ENCODE measurements at places on chromosomes 4 and X. TPM values are rescaled to one million over a fixed set of nuclear protein-coding genes. Genes with fewer than 3 reads are reported as not detected.

IL1RAPL1 gene
- total RNA-seq, result not detected

GSX2 gene
- not detected for total RNA-seq

ABRAXAS1 gene
- total RNA-seq, result 7.8 TPM

MTTP gene
- not detected for total RNA-seq

MEPE gene
- total RNA-seq, result 0.24 TPM

ADAM29 gene
- not detected for total RNA-seq

TMEM144 gene
- total RNA-seq, result 0.06 TPM

MRPS18C gene
- total RNA-seq, result 19.0 TPM

FGF5 gene
- 2.5 TPM for total RNA-seq

DNA sequence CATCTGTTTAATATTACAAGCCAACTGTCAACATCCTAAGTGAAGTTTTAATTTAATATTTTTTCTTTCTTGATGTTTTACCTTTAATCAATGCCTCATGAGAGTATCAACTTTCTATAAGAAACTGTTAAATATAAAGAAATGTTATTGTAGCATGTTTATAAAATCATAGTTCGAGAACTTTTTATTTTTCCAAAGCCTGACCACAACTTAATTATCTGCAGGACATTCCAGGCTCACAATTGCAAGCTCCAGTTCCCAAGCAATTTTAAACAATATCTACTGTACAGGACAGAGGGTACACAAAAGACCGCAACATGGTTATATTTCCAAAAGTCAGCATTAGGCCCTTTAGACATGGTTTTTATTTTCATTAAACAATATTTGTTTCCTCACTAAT lies 20.1 kb downstream of the STX18 start:
- DNase-seq, result no peak
- no peak overlapping the region for H3K27ac ChIP-seq
- no peaks in the 10 kb centered on the region for H3K36me3 ChIP-seq

DNA sequence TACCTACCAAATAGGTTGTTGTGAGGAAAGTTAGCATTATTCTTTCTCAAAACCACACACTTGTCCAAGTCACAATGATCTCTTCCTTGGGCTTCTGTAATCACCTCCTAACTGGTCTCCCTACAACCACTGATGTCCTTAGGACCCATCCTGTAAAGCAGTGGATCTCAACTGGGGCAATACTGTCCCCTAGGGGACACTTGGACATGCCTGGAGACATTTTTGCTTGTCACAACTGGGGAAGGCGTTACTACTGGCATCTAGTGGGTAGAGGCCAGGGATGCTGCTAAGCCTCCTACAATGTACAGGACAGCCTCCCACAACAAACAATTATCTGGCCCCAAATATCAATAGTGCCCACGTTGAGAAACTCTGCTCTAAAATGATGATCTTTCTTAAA lies 118.7 kb upstream of the AP1S2 start:
- H3K27ac ChIP-seq, result no peak overlapping the region
- no peaks in the 10 kb centered on the region for H3K4me1 ChIP-seq
- DNase-seq, result peak; percentile 30
- no peaks in the 10 kb centered on the region for H3K27me3 ChIP-seq
- H3K36me3 ChIP-seq, result no peaks in the 10 kb centered on the region

- H3K4me1 ChIP-seq, result 0 out of 2 replicates have a peak, but pooled peaks cover 4% of the 10 kb centered on the region
- no peaks in the 10 kb centered on the region for H3K36me3 ChIP-seq
- no peak overlapping the region for H3K27ac ChIP-seq
- no peaks in the 10 kb centered on the region for H3K27me3 ChIP-seq
Observed at GRCh38 chr4:185700048-185700447, 111.9 kb downstream of the SORBS2 start.

DNA sequence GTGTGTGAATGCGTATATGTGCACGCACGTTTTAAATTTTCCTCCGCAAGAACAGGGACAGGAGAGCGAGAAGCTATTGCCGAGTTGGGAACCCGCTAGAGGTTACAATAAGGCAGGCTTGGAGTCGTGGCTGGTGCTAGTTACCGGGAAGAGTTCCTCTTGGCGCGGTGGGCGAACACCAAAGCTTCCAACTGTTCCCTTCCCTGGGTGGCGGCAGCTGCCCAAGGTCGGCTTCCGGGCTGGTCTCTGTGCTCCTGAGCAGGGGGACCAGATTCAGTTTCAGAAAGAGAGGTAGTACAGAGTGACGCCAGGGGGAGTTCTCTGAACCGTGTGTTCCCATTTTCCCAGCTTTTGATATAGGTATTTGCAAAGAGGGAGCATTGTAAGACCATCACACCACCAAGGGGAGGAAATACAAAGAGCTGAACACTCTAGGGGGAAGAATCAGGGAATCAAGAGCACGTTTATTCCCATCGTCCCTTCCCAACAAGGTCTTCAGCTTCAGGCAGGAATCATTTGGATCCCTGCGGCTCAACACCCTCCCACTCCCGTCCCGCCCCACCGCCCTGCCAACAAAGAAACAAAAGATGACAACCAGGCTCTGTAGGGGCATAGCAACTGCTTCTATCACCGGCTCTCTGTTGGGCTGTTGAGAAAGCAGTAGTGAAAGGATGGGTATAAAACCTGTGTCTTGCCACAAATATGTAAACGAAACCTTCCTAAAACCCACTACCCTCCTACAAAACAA lies 113.6 kb upstream of the TEX13C start:
- H3K27ac ChIP-seq, result no peak overlapping the region
- no peaks in the 10 kb centered on the region for H3K4me1 ChIP-seq
- DNase-seq, result no peak
- no peak overlapping the region for H3K4me3 ChIP-seq
- H3K27me3 ChIP-seq, result peaks cover 4% of the 10 kb centered on the region

DNA sequence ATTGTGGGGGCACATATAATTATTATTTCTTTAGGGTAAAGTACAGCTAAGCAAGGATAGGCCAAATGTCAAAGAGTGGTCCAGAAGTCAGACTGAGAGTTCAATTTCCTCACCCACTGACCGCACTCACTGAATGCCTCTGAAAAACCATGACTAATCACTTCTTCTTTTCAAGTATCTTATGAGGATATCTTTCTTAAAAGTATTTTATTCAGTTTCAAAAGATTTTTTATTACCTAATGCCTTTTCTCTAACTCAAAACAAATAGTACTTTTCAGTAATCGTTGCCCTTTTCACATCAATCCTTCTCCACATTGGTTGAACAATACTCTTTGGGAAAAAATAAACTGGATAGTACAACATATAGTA lies 61.7 kb upstream of the CAMK2D start:
- H3K27me3 ChIP-seq, result no peaks in the 10 kb centered on the region
- H3K4me1 ChIP-seq, result no peaks in the 10 kb centered on the region
- H3K36me3 ChIP-seq, result no peaks in the 10 kb centered on the region
- no peak overlapping the region for H3K4me3 ChIP-seq

- H3K27me3 ChIP-seq, result no peaks in the 10 kb centered on the region
- no peak overlapping the region for H3K4me3 ChIP-seq
- DNase-seq, result no peak
- H3K36me3 ChIP-seq, result peaks cover 25% of the 10 kb centered on the region
- H3K27ac ChIP-seq, result no peak overlapping the region
Observed at GRCh38 chr4:109990261-109991257, 77.9 kb downstream of the EGF start.

DNA sequence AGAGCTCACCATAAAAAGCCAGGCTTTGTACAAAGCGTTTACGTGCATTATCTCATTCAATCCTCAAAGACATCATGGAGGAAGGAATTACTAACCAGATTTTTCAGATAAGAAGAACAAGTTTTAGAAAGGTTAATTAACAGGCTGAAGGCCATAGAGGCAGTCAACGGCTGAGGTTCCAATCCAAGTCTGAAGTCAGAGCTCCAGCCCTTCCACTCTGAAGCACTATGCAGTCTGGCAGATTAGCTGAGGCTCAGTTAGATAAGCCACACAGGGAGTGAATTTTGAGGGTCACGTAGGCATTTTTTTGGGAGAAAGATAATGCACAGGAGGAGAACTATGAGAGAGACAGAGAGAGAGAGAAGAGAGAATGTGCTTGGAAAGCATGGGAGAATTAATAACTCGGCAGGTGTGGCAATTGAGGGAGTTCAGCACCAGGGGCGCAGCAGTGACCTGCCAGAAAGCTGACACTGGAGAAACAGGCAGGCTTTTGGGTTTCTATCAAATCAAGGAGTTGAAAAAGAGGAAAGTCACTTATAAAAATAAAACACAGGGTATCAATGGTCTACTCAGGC lies 116.5 kb upstream of the NAP1L5 start:
- no peaks in the 10 kb centered on the region for H3K36me3 ChIP-seq
- H3K27ac ChIP-seq, result no peak overlapping the region
- no peak overlapping the region for H3K4me3 ChIP-seq

DNA sequence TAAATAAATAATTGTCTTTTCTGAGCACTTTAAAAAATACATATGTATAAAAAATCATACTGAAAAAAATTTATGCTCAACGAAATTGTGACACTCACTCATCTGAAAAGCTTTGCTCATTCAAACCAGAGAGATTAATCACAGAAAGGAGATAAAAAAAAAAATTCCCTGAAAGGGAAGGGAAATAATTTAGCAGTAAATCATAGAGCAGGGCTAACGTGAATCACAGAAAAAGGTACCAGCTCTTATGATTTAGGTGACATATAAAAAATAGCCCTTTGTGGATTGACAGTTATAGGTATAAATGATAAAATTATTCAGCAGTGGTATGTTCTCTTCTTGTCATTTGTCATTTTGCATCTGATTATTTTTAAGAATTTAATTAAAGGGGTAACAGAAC lies 552.7 kb upstream of the TENM3 start:
- H3K27ac ChIP-seq, result no peak overlapping the region
- H3K27me3 ChIP-seq, result no peaks in the 10 kb centered on the region
- no peaks in the 10 kb centered on the region for H3K36me3 ChIP-seq
- H3K4me3 ChIP-seq, result no peak overlapping the region

- H3K4me3 ChIP-seq, result no peak overlapping the region
- H3K4me1 ChIP-seq, result no peaks in the 10 kb centered on the region
- no peak for DNase-seq
- no peak overlapping the region for H3K27ac ChIP-seq
- H3K27me3 ChIP-seq, result no peaks in the 10 kb centered on the region
- H3K36me3 ChIP-seq, result no peaks in the 10 kb centered on the region
Observed at GRCh38 chrX:35244796-35245508, 302.4 kb downstream of the FAM47B start.

DNA sequence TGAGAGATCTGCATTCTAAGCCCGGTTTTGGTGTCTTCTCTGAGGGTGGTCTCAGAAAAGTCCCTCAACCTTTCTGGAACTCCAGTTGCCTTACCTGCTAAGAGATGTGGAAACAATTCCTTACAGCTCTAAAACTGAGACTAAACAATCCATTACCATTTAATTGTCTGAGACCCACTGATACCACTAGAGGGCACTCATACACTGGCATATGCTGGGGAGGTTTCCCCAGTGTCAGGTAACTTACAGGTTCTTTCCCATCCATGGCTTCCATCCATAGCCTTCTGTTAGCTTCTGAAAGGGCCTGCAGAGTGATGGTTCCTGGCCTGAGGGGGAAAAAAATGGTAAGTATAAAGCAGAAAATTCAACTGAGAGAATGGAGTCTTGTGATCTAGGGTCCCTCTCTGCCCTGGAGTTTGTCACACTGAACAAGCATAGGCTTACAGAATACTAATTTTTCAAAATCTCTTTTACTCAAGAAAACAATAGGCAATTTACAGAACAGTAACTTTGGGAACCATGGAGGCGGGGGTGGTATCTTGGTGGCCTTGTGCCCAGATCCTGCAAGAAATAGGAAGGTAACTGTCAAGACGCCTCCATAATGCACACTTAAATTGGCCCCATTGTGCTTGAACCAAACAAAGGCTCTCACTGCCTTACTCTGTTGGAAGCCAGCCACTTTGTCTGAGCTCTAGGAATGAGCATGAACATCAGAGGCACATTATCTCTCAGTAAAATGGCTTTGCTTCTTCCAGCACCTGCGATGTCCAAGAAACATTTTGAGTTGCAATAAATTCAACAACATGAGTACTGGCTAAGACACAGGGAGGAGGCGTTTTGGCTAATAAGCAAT lies 236.1 kb downstream of the OPHN1 start:
- H3K4me1 ChIP-seq, result peaks cover 12% of the 10 kb centered on the region
- no peaks in the 10 kb centered on the region for H3K27me3 ChIP-seq
- no peak overlapping the region for H3K4me3 ChIP-seq
- no peak overlapping the region for H3K27ac ChIP-seq
- H3K36me3 ChIP-seq, result peaks cover 2% of the 10 kb centered on the region

DNA sequence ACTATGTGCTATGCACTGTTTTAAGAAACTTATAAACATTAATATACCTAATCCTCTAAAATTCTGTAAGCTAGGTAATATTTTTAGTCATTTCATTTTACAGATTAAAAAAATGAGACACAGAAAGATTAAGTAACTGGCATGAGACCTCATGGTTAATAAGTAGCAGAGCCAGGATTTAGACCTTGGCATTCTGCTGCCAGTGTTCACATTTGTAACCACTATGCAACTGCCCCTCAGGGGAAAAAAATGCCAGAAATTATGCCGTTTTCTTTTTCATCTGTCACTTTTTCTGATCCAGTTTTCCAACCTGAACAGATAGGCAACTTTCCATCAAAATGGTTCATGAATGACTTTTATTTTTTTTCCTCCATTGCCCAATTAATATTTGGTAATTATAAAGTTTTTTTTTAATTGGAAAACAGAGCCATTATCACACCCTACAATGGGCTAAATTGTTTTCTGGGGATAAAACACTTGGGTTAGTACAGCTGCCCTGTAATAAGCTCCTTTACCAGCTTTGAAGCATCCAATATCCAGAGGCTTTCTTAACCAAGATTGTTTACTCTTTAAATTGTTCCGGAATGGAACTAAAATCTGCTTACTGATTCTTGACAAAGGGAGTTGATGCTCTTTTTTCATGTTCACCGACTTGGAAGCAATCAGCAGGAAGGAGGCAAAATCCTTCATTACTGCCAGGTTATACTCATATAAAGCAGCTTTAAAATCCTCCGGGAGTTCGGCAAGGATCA lies 56.4 kb upstream of the DDX60 start:
- H3K4me3 ChIP-seq, result no peak overlapping the region
- no peak overlapping the region for H3K27ac ChIP-seq
- no peaks in the 10 kb centered on the region for H3K27me3 ChIP-seq

- no peaks in the 10 kb centered on the region for H3K4me1 ChIP-seq
- H3K27me3 ChIP-seq, result no peaks in the 10 kb centered on the region
- H3K36me3 ChIP-seq, result no peaks in the 10 kb centered on the region
Observed at GRCh38 chrX:8297766-8298165, 126.7 kb upstream of the VCX2 start.

- H3K4me3 ChIP-seq, result no peak overlapping the region
- H3K4me1 ChIP-seq, result no peaks in the 10 kb centered on the region
- H3K27ac ChIP-seq, result no peak overlapping the region
- no peak for DNase-seq
- peaks cover 12% of the 10 kb centered on the region for H3K36me3 ChIP-seq
- H3K27me3 ChIP-seq, result no peaks in the 10 kb centered on the region
Observed at GRCh38 chrX:54029529-54030143, 14.6 kb downstream of the PHF8 start.

All from SJSA1 (cell line).